ENCODE measurements at places on chromosomes 3 and 15. TPM values are rescaled to one million over a fixed set of nuclear protein-coding genes. Genes with fewer than 3 reads are reported as not detected.

DNA sequence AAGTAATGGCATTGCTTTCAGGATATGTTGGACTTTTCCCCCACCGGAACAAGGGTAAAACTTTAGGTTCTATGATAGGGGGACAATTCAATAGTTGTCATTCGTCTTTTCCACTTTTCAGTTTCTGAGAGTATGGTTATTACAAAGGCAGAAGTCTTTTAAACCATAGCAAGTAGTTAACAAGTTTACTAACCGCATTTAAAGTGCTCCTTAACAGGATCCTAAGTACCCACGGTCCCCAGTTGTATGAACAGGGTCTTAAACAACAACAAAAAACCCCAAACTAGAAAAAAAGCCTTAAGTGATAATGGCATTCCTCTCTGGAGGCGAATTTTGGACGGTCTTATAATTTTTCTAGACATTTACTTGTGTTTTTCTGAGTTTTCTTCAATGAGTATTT is 831 bp downstream of the IFT57 start:
- DNase-seq: no peak

- DNase-seq: no peak
These were observed 66.8 kb upstream of the C2CD4B start for GRCh38 chr15:62231856-62232255.

DNA sequence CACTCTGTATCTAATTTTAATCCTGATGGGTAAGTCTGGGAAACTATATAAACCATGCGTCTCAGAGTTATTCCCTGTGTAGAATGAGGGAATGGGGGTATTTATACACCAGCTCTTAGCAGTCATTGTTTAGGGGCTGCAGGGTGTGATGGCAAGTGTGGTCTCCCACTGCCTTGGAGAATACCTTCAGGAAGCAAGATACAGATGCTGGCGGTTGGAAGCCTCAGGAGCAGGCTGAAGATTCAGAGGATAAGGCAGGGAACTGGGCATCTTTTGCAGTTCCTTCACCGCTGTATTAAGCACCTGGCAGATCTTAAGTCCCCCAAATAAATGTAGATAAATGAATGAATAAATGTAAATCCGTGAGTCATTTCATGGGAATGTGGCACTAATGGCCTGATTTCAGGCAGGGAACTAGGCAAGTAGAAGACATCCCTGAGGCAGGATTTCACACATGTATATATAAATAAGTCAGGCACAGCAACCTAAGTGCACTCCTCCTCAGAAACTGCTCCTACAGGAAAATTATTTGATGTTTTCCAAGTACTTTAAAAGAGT is 209.2 kb upstream of the GADL1 start:
- no peak for DNase-seq

DNA sequence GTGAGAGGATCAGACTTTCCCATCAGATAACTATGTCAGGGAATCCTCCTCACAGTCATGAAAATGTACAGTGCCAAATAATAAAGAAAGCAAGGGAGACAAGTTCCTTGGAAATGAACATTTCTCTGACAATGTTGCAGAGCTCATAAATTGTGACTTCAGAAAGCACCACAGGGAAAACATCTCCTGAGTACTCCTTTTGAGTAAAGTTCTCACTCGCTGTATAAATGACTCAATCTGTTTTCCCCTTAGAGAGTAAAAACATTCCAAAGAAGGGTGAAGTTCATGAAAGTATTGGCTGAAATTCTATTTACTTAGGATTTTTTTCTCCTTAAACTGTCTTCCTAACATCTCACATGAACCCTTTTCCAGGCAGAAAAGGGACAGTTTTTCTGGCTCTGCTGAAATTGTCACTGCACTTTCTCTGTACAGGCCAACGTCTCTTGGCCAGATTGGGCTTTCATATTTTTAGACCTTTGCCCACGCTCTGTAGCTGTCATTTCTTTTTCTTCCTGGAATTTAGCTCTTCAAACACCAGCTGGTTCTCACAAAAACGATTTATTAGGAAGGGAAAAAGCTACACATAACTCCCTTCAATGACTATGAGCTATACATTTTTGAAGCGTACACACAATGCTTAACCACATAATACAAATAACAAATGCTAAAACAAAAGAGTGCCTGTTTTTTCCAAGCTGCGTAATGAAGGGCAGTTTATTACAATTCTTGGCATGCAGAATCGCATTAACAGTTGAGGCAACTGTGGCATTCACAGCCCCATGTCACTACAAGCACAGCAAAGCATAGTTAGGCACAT is 216.1 kb downstream of the ATP8B4 start:
- no peak for DNase-seq

GRCh38 chr3:60246361-60246760 is 1004.9 kb downstream of the FHIT start:
- DNase-seq: no peak

- no peak for DNase-seq
These were observed 242.0 kb upstream of the SEMA6D start for GRCh38 chr15:47475336-47475735.

GRCh38 chr3:155876037-155876436 is 5.6 kb downstream of the GMPS start:
- DNase-seq: no peak

DNA sequence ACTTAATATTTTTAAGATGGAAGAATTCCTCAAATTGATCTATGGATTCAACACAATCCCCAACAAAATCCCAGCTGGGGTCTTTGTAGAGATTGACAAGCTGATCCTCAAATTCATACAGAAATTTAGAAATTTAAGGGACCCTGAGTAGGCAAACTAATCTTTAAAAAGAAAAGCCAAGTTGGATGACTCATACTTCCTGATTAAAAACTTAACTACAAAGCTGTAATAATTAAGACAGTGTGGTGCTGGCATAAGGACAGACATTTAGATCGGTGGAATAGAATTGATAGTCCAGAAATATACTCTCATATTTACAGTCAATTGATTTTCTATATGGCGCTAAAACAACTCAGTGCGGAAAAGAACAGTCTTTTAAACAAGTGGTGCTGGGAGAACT is 11.6 kb downstream of the FAM162A start:
- no peak for DNase-seq

GRCh38 chr3:97880267-97880666 is 58.5 kb downstream of the CRYBG3 start:
- no peak for DNase-seq

The GMNC gene
- total RNA-seq: 2.3 TPM

The ECE2 gene
- total RNA-seq: not detected

The MORC1 gene
- total RNA-seq: not detected

The CCR4 gene
- not detected for total RNA-seq
